Activated gamma-delta T cell treated with Interleukin-2 at 50 U/mL for 16 hours (primary cell): ENCODE measurements at places on chromosomes 5 and 9.

- no peak for DNase-seq
Measured at GRCh38 chr9:1051210-1051583, 1.0 kb downstream of the DMRT2 start.

GRCh38 chr5:852431-853401, 1.9 kb upstream of the ZDHHC11 start:
- no peak for DNase-seq

- no peak for DNase-seq
Measured at GRCh38 chr9:128470560-128470959, 14.8 kb downstream of the ODF2 start.

DNA sequence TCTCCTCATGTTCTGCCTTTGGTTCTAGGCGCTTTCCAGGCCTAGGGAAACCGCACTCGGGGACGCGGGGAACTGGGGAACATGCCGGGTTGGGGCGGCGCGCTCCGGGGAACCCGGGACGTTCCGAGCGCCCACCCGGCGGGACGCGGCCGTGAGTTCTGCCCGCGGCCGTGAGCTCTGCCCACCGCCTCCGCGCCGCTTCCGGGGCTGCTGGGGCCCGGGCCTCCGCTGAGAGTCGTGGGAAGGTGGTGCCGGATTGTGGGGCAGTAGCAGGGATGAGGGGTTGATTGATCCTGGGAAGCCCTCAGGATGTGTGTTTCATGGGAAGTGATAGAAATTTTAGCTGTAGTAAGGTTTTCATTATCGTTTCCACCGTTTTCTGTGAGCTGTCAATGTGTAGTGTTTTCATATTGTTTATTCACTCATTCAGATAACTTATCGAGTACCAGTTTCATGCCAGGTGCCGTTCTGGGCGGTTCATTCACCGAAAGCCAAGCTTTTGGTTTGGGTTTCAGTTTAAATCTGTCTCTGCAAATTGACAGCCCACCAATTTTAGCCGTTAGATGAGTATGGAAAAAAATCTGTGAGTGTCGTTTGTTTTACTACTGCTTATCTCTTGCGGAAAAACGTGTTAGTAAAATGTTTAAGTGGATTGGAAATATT, 657 bp downstream of the MTRR start:
- DNase-seq = no peak

DNA sequence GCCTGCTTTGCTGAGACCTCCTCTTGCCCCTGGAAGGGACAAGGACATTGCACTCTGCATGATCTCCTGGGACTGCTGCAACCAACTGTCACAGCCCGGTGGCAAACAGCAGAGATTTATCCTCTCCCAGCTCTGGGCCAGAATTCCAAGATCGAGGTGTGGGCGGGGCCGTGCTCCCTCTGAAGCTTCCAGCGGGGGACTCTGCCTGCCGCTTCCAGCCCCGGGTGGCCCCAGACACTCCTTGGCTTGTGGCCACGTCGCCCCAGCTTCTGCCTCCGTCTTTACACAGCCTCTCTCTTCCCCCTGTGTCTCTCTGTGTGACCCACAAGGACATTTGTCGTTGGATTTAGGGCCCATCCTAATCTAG, 67.1 kb downstream of the COL5A1 start:
- no peak for DNase-seq

DNA sequence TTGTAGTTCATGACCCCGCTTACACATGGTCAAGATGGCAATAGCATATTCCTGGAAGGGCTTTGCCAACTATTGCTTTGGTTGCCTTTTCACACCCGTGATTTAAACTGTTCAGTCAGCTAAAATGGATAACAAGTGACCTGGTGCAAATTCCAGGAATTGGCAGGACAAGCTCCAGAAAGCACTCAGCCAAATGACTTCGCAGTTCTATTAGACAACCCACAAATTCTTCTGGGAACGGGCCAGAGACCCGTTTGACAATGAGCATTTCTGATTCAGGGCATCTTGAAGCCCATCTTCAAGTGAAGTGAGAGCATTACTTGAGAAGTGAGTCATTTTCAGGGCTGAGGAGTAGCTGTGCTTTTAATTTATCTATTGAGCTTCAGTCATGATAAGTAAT, 165.0 kb downstream of the DROSHA start:
- no peak for DNase-seq

GRCh38 chr9:70688704-70689103, 274.2 kb upstream of the KLF9 start:
- DNase-seq = no peak

GRCh38 chr9:36207016-36207415, 16.3 kb downstream of the CLTA start:
- DNase-seq = no peak

- DNase-seq = no peak
Measured at GRCh38 chr5:95863383-95863757, 40.8 kb upstream of the GLRX start.

DNA sequence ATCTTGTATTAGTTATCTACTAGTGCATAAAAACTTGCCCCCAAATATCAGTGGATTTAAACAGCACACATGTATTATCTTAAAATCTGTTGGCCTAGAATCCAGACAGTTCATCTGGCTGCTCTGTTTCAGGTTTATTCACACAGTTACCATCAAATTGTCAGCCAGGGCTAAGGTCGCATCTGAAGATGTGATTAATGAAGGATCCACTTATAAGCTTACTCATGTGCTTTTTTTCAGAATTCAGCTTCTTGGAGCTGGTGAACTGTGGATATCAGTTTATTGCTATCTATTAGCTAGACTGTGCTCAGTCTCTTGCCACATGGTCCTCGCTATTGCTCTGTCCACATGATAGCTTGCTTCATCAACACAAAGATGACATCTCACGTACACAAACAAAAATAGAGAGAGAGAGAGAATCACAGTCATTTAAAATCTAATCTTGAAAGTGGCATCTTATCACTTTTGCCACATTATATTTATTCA, 81.5 kb downstream of the PRDM9 start:
- DNase-seq = no peak

DNA sequence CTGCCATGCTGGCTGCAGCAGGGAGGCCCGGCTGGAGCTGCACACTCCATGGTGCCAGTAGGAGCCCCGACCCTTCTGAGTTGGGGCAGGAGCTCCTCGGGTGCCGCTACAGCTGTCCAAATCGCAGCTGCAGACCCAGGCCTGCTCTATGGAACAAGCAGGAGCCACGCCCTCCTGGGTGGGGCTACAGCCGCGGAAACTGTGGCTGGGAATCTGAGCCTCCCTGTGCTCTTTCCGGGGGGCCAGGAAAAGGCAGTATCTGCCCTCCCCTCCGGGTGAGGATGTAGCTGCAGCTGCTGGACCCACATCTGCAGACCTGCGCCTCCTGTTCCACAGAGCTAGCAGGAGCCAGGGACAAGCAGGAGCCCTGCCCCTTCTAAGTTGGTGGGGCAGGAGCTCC, 278.9 kb upstream of the ACTBL2 start:
- no peak for DNase-seq

- no peak for DNase-seq
Measured at GRCh38 chr5:31324842-31325241, 131.4 kb downstream of the CDH6 start.

DNA sequence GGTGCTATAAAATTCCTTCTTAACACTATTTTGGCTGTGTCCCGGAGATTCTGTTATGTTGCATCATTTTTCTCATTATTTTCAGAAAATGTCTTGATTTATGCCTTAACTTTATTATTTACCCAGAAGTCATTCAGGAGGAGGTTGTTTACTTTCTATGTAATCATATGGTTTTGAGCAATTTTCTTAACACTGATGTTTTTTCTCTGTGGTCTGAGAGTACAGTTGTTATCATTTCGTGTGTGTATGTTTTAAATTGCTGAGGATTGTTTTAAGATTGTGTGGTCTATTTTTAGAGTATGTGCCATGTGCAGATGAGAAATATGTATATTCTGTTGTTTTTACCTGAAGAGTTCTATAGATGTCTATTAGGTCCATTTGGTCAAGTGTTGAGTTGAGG, 498.1 kb upstream of the ZNF608 start:
- no peak for DNase-seq

DNA sequence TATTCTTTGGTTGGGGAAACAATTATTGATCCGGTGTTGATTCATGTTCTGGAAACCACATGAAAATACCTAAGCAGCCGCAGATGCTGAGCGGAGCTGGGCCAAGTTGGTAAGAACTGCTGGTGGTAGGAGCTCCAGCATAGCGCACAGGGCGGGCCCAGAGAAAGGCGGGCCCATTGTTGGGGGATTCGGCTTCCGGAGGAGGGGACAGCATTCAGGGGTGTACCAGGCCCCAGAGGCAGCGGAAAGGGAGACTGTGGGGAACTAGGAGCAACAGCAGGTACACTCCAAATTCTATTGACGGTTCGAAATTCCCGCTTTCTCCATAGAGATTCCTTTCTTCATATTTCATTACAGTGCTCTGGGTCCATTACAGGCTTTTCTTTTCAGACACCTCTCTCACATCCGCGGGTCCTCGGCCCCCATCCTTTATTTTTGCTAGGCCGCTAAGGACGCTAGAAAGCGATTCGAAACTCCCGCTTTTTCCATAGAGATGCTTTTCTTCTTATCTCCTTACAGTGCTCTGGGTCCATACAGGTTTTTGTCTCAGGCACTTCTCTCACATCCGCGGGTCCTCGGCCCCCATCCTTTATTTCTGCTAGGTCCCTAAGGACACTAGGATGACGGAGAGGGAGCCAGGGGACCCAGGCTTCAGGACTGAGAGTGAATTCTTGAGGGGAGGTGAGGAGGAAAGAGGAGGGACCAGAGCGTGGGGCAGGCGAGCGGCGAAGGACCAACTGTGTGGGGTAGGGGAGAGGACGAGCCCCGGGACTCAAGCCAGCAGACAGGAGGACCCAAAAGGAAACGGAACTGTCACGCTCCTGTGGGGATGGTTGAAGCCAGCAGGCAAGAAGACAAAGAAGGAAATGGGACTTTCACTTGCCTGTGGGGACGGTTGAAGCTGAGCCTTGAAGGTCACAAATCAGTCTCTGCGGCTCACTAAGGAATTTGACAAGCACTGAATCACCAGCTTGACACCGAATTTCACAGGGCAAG, at the start of gene CCDC152:
Gene CCDC152, plus strand, starts transcription at position 213 of the 996 bp plus-strand sequence. CDS start 2,304 bp downstream, outside the sequence.
- peak; percentile 54 for DNase-seq

GRCh38 chr5:6476313-6476661, 27.6 kb downstream of the UBE2QL1 start:
- DNase-seq = no peak

- DNase-seq = no peak
Measured at GRCh38 chr9:76987594-76988200, 31.8 kb upstream of the FOXB2 start.

DNA sequence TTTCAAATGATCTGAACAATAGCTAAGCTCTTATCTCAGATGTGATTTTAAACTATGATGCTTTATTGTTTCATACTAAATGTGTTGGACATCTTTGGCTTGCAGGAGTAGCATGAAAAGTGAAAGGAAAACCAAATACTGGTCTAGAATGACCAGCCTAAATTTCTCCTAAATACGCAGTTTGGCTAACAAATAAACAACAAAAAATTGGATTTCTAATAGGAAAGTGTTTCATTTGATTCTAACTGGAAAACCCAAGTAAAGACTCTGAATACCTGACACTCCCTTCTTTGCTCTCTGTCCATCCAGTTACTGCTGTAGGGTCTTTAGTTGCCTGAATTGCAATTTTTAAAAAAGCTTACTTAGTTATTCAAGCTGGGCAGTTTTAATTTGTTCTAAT, 111.7 kb upstream of the ACOT12 start:
- no peak for DNase-seq

- peak; percentile 82 for DNase-seq
Measured at GRCh38 chr5:131263648-131264450, at the start of gene CDC42SE2. Gene CDC42SE2, plus strand, starts transcription at chr5:131264053. Its CDS starts 95,441 bp downstream, at chr5:131359494.

- DNase-seq = no peak
Measured at GRCh38 chr5:141094481-141095262, at the start of gene PCDHB2. Gene PCDHB2, plus strand, starts transcription at chr5:141094615. Its CDS starts 176 bp downstream, at chr5:141094791.

DNA sequence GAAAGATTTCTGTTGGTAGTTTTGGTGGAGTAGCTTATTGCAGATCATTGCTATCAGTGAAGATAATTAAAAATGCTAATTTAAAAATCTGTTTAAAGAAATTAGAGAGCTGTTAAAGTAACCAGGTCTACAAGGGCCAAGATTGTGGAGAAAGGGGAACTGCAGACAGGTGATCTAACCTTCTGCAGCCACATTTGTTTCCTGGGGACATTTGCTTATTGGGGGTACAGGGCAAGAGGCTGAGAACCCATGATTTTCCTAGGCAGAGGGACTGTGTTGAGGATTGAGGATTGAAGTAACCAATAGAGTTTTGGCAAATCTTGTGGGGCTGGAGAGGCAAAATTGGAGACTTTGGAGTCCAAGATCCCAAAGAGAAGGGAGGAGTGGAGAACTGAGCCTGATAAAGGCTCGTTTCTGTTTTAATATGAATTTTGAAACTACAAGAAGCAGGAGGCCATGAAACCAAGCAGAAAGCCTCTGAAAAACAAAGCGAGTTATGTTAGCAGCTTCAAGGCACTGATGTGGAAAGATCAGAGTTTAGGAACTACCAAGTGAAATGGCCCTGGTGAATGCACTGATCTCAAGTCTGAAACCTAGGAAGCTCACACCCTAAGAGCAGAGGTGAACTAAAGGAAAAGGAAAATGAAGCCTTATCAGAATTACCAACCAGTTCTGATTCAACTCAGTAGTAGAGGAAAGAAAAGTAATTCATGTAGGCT, 219.8 kb upstream of the C9orf72 start:
- DNase-seq = no peak

GRCh38 chr9:111349766-111350165, 19.7 kb upstream of the OR2K2 start:
- DNase-seq = no peak

DNA sequence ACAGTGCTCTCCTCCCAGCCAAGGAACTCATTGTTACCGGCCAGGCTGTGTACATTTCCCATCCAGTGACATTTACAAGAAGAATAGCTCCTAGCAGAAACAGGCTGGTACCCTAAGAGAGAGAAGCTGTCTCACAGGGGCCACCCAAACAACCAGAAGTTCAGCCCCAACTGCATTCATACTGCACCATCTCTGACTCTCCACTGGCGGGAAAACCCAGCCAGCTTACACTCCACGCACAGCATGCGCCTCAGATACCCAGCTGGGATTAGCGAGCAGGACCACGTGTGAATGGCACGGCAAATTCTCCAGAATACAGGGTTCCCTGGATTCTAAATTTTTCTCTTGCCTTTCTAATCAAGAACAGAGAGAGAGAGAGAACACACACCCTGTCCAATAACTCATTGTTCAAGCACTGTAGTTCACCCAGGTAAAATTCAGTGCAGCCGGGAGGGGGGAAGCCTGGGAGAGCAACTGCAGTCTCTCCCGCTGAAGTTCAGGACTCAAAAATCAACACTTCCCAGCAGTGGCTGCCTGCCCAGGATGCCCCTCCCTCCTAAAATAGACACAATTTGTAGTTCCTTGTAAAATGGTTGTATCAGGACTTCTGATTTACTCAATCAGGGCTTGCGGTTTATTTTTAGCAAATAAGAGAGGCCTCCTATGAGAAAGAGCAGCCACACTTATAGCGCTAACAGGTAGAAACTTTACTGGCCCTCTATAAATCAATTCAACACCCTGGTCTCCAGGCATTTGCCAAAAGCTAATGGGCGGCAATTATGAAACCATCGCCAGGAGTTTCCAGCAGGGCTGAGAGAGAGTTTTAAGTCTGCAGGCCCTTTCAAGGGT, 2.2 kb downstream of the COL23A1 start:
- DNase-seq = no peak

GRCh38 chr5:94746731-94747124, 128.3 kb downstream of the SLF1 start:
- DNase-seq = no peak

- no peak for DNase-seq
Measured at GRCh38 chr5:174283211-174284005, 237.9 kb downstream of the NSG2 start.
